Umbilical cord (tissue), 2 donors: ENCODE measurements at places on chromosomes 3 and 15. TPM values are rescaled to one million over a fixed set of nuclear protein-coding genes. Genes with fewer than 3 reads are reported as not detected.
A peak's percentile ranks its signal among the peaks of the same experiment; 100 is the strongest.

The CISH gene
- 5.5 TPM for total RNA-seq

DNA sequence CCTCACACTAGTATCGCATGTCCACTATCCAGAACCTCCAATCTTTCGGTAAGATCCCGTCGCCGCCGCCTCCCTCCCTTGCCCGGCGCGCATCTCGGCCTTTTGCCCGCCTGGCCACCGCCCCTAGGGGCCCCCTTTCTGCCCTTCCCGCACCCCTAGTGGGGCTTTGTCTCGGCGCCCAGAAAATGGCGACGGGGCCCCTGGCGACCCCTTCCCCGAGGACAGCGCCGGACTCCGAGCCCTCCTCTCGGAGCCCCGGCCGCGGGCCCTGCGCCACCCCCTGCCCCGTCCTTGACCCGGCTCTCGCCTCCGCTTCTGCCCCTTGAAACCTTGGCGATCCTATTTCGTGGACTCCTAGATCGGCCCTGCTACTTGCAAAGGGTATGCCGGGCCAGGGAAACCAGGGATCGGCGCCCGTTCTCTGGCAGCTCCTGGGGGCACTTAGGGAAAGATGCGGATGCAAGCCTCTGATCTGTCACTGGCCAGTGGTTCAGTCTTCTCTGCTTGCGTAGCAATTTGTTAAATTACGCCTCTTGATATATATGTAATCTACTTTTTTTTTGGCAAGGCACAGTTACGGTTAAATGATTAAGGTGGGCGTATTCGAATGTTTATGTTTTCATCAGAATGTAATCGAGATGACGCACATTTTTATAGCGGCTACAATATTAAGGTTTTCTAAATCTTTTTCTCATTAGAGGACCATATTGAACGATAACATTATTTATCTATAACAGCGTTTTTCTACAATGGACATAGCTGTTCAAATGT is 603 bp downstream of the EIF1B start:
- DNase-seq, result peak; percentile 47

DNA sequence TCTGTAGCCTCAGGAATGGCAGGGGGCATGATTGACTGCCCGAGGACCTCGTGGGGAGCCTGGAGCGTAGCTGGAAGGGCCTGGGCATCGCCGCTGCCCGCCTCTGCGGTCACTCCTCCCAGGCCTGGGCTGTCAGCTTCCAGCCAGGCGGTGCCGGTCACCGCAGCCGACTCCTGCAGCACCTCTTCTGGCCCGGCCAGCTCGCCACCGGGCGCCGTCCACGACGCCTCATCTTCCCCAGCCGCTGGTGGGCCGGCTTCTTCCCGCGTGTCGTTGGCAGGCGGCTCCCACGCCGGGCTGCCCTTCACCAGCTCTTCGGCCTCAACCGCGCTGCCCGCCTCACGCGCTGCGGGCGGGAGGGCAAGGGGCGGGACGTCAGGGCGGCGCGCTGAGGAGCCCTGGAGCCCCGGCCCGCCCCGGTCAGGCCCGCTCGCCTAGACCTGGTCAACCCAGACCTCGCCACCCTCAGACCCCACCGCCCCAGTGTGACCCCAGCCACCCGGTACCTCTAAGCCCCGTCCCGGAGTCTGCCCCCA is 1.0 kb downstream of the CSPG5 start:
- DNase-seq, result no peak

GRCh38 chr3:105359098-105359762 is 7.5 kb upstream of the ALCAM start:
- DNase-seq, result no peak

- DNase-seq, result no peak
These were observed 80.3 kb downstream of the OTOL1 start for GRCh38 chr3:161576714-161577510.

The ALDH1L1 gene
- total RNA-seq, result 3.6 TPM

The ARHGAP31 gene
- 9.4 TPM for total RNA-seq

GRCh38 chr15:63686351-63686750 is 89.2 kb downstream of the FBXL22 start:
- DNase-seq, result no peak

DNA sequence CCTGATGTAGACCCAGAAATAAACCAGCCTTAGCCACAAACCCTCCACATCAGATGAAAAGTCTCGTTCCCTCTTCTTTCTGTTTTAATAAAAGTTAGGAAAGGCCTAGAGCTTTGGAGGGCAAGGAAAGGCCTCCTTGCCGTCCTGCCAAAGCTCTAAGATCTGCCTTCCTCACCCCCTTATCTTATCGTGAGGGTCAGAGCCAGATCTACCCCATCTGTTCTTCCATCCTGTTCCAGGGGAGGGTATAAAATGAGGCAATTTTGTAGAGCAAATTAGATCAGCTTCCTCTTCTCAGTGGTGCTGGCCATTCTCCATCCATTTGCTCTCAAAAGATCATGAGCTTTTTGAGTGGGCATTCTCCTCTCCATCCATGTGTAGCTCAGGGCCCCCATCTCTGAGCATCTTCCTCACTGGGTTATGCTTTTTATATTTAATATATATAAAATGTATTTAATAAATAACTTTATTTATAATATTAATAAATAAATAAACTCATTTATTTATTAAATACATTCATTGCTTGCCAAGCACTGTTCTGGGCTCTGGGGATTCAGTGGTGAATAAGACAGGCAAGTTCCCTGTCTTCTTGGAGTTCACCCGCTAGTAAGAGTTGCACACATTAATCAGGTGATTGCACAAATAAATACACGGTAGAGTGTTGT is 2.0 kb upstream of the SLC24A1 start:
- peak; percentile 66 for DNase-seq

DNA sequence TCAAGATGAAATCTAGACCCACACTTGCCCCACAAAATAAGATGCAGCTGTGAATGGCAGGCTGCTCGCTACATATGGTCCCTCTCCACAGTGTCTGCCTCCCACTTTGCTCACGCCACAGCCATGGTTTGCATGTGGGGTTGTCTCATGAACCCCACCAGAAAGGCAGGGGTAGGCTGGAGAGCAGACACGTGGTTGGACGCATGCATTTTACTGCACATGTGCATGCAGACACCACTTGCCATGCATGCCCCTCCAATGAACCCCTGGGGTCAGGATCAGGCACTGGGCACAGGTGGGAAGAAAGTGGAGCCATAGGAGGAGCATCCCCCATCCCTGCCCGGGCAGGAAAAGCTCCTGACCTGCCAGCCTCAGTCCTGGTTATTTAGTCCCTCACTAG is 20.7 kb downstream of the SCN5A start:
- DNase-seq, result no peak

GRCh38 chr15:66943456-66944095 is 121.8 kb upstream of the SMAD3 start:
- DNase-seq, result peak; percentile 40

DNA sequence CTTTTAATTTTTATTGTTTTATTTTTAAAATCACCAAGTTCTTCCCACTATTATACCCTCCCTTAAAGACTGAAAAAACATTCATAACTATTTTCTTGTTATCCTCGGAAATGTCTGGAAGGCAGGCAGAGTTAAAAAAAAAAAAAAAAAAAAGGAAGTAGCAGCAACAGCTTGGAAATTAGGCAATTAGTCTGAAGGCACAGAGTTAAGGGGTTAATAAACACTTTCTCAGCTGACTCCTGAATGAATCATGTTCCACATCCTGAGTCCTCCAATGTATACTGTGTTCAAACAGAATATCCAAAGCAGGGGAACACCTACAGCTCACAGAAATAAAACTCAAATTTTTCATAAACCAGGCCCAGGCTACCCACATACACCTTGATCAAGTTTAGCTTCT is 5.8 kb downstream of the HEXA start:
- DNase-seq, result no peak

- DNase-seq, result no peak
These were observed 8.9 kb upstream of the ROPN1B start for GRCh38 chr3:125960066-125960424.

- no peak for DNase-seq
These were observed 29.5 kb downstream of the GALNT15 start for GRCh38 chr3:16203671-16204629.

The STRA6 gene
- 35.6 TPM for total RNA-seq

DNA sequence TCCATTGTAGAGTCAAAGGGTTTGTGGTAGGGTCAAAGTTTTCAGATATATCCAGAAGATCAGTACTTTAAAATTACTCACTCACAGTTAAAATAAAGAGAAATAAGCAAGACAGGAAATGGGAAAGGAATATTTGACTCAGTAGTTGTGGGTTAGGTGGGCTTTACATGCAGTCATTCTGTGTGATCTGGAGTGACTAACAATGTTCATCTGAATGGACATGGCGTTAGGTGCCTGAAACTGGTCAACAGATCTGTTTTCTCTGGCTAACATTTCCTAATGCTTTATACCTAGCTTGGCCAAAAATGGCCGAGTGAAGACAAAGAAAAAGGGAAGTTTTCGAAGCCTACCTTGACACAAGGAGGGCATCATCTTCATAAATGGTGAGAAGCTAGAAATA is 133.4 kb upstream of the SATB1 start:
- DNase-seq, result no peak

The MORC1 gene
- total RNA-seq, result 2.4 TPM

- DNase-seq, result no peak
These were observed 25.6 kb downstream of the CEP63 start for GRCh38 chr3:134511500-134511899.

The ASB14 gene
- total RNA-seq, result 0.24 TPM

DNA sequence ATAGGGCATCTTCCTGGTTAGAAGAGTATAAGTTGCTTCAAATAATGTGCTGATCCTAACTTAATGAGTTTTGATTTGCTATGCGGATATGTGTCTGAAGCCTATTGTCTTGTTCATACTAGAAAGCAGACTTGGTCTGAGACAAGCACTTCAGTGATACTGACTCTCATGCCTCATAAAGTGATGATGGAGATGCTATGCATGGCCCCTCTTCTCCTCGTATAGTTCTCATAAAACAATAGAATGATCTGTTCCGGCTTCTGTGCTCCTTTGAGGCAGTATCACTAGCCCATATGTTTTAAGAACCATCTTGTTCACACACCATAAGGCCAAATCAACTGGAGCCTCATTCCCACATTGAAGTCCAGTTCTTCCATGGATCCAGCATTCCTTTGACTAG is 222.1 kb downstream of the LRTM1 start:
- DNase-seq, result no peak

The SAMMSON gene
- 26.2 TPM for total RNA-seq

The ATG3 gene
- 41.9 TPM for total RNA-seq

GRCh38 chr3:22450786-22451400 is 699.9 kb upstream of the ZNF385D start:
- DNase-seq, result peak; percentile 9

- no peak for DNase-seq
These were observed 480.1 kb downstream of the FOXP1 start for GRCh38 chr3:71103430-71103921.

The ISLR gene
- 95.1 TPM for total RNA-seq

- no peak for DNase-seq
These were observed 740 bp downstream of the MAGI1 start for GRCh38 chr3:66037986-66038369.

The NANOGP8 gene
- not detected for total RNA-seq
